ENCODE measurements at places on chromosomes 6 and 20.

- no peak for DNase-seq
Observed at GRCh38 chr6:31829633-31830283, 2.2 kb downstream of the HSPA1B start.

DNA sequence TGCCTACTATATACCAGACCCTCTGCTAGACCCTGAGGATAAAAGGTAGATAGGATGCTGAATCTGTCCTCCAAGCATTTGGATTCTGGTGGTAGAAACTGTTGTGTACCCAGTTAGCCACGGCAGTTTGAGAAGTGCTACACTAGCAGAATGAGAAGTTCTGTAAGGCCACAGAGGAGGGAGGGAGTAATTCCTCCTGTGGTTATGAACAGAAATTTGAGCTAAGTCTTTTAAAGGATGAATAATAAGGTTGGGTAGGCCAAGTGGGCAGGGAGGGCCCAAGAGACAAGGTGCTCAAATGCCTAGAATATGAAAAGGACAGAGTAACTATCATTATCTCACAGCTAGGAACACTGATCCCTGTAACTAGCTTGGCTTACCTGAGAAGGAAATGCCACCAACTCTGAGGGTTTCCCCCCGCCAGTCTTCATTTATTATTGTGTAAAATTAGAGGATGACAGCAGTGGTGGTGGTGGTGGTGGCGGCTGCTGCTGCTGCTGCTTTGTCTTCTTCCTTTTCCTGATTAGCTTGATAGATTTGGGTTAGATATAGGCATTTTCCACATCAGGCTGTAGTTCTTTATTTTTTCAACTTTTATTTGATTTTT lies 243.3 kb downstream of the PRL start:
- DNase-seq = no peak

GRCh38 chr6:11277275-11278206 lies 45.1 kb upstream of the NEDD9 start:
- peak; percentile 66 for DNase-seq

GRCh38 chr6:19921786-19922185 lies 84.6 kb downstream of the ID4 start:
- DNase-seq = no peak

DNA sequence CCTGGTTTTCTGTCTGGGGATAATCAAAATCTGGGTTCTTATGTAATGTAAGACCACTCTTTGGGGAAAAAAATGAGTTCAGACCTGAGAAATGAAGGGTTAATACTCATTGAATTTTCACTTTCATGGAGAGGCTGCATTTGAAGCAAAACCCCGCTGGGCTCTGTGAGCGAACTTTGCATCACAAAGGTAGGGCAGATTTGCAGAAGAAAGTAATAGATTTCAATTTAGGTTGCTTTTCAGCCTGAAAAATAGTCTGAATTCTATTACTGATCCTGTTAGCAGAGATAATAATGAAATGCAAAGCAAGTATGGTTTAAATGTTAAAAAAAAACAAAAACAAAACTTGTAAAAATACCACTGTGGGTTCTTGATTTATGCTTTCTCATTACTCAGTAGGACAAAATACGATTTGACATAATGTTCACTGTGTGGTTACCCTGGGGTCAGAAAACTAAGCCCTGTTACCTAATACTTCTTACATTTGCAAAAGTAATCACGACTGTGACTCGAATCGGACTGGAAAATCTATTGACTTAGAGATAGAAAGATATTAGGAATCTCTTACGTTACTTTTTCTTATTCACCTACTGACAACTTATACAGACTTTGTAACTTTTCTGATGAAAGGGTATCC lies 72.2 kb downstream of the UST start:
- DNase-seq = no peak

DNA sequence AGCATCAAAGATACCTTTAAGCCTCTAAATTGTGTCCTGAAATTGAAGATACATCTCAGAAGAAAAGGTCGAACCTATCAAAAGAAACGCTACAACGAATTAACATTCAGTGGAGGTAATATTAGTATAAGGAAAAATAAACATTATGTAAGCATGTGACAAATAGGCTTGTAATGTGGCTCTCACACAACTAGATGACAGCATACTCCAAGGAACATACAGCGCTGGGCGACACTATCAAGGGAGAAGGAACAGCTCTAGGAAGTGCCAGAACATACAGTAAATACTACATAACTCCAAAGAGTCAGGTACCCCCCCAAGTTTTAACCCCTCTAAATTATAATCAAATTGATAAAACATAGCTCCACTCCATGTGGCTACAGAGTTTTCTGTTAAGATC lies 103.5 kb downstream of the LAMP5 start:
- no peak for DNase-seq

DNA sequence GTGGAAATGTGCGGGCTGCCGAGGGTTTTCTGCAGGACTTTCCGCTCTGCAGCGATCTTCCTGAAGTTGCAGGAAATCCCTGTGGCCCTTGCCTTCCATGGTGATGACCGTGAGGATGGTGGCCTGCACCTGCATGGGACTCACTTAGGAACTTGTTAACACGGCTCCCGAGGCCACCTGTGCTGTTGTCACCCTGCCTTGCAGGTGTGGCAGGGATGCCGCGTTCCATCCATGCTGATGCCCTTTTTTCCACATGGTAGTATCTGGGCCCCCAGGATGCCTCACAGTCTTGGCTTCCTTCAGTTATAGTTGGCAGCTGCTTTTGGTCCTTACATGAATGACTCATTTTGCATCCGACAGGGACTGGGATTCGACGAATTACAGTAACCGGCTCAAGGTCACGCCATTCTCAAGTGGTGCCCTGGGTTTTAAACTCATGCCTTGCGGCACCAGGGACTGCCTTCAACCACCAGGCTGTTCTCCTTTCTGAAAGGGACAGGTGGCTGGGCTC lies 37.2 kb downstream of the SYNJ2 start:
- DNase-seq = no peak

- no peak for DNase-seq
Observed at GRCh38 chr6:8570256-8570920, 135.0 kb upstream of the SLC35B3 start.

- no peak for DNase-seq
Observed at GRCh38 chr20:36848078-36848660, 27.8 kb upstream of the TLDC2 start.

GRCh38 chr6:38549795-38550194 lies 89.9 kb downstream of the BTBD9 start:
- DNase-seq = no peak

GRCh38 chr20:61771805-61772350 lies 293.8 kb downstream of the TAF4 start:
- no peak for DNase-seq

- DNase-seq = no peak
Observed at GRCh38 chr6:127385668-127386430, 42.4 kb upstream of the ECHDC1 start.

All from natural killer cell (primary cell).